Left ventricle myocardium superior (tissue), 1 donor: ENCODE measurements at places on chromosomes 1 and 21.

DNA sequence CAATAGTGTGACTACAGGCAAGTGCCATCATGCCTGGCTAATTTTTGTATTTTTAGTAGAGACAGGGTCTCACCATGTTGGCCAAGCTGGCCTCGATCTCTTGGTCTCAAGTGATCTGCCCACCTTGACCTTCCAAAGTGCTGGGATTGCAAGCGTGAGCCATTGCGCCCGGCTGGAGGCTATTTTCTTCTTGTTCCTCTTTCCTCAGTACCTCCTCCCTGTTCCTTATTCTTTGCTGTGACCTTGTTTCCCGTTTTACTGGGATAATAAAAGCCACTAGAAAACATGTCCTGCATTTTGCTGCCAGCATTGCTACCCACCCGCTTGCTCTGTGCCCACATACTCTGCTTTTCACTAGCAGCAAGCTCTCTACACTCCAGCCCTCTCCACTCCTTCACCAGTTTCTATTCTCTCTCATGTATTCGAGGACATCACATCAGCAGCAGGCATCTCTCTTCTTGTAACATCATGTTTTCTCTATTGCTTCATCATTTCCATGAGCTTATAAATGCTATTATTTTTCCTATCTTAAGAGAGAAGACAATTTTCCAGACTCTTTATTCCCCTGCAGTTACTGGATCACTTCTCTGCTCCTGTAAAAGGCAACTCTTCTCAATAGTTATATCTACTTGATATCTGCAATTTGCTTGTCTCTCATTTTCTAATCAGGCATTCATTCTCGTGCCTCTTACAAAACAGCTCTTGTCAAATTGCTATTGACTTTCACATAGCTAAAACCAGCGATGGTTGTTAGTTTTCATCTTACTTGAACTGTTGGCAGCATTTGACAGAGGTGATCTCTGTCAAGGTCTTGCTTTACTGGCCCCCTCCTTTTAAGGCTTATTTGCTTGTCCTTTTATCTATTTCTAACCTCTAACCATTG lies 34.5 kb upstream of the C21orf91 start:
- DNase-seq = no peak

DNA sequence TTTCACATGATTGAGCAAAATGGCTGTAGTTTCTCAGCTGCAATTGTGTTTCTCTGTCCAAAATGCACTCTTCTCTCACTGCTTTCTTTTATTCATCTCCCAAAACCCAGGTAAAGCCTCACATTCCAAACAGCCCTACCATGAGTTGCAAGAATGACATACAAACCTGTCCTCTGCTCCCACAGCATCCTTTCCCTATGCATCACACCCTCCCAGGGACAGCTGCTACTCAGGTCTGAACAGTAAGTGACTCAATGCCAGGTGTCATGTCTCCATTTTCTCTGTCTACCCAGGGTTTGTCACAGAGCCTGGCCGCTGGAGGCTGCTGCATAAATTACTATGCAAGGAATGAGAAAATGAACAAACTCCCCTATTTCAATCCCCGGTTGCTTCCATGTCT lies 118.5 kb downstream of the PLD5 start:
- DNase-seq = no peak

DNA sequence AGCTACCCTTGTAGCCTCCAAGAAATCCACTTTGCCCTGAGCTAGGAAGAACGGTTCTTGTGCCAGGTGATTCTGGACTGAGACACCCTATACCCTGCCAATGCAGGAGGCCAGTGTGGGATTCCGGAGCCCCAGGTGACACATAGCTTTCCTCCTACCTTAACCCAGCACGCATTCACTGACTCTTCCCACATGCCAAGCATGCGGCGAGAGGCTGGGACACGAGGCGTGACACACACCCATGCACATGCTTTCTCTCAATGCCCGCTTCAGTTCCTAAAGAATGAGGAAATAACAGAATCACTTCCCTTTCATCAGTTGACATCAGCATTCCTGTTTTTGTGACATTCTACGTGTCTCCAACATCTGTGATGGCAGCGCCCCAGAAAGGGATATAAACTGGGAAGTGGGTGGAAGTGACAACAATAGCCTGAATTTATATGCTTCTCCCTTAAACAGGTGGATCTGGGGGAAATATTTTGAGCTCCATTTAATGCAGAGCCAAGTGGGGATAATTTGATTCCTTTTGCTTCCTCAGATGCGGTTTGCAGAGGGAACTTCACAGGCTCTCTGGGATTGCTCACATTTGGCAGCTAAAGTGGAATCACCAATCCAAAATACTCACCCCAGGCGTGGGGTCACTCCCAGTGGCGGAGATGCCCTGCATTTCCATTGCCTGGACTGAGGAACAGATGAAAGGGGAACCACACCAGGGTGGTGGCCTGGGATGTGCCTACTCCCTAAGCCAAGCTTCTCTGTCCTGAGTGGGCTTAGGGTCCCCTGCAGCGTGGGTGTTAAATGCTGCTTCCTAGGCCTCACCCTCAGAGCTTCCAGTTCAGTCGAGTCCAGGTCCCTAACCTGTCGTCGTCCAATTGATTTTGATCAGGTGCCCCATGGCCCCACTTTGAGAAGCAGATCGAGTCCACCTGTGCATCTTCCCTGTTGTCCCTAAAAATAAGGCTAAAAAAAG lies 445.1 kb downstream of the SIPA1L2 start:
- DNase-seq = no peak

DNA sequence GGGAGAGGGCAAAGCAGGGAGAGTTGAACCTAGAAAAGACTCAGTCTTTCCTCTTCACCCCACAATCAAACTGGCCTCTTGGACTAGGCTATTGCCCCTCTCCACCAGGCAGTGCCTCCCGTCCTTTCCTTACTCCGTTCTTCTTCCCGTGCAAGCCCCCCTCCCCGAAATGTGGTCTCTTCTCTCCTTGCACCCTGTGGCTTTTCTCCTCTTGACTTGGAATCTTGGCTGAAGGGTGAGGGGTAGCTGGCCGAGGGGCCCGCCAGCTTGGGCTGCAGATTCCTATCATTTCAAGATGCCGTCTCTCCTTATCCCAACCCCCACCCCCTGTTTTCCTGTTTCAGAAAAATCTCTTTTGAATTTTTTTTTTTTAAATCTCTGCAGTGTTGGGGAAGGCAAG lies 1.6 kb downstream of the WNT2B start:
- DNase-seq = no peak

GRCh38 chr1:7345516-7345915 lies 425.6 kb upstream of the VAMP3 start:
- no peak for DNase-seq

- no peak for DNase-seq
Measured at GRCh38 chr1:169929210-169929526, 35.5 kb upstream of the SCYL3 start.

GRCh38 chr1:245946905-245947304 lies 560.2 kb downstream of the SMYD3 start:
- peak; percentile 35 for DNase-seq

- no peak for DNase-seq
Measured at GRCh38 chr1:172948457-172948856, 102.3 kb downstream of the TNFSF18 start.
